Kidney (tissue), 22 donors: ENCODE measurements at places on chromosomes 5 and 9. TPM values are rescaled to one million over a fixed set of nuclear protein-coding genes. Genes with fewer than 3 reads are reported as not detected.

The MAP3K1 gene
- 64.0 TPM for total RNA-seq

DNA sequence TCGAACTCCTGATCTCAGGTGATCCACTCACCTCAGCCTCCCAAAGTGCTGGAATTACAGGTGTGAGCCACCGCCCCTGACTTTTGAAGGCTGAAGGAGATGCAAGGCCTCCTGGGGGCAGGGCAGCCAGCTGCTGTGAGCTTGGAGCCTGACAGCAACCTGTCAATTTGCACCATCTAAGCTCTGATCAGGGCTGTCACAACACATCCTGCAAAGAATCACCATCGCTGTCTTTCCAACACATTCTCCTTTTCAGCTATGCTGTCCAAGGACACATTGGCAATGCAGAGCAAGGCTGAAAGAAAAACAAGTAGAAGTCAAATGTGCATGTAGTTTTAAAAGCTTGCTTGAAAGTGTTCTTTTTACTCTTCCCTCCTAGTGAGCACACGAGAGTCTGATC lies 54.6 kb downstream of the GNA14 start:
- no peak for DNase-seq

The MCC gene
- 20.6 TPM for total RNA-seq

The CCDC69 gene
- 22.8 TPM for total RNA-seq

GRCh38 chr9:126443144-126443543 lies 116.5 kb downstream of the MVB12B start:
- DNase-seq, result no peak

GRCh38 chr5:179302499-179303185 lies 42.6 kb downstream of the ADAMTS2 start:
- no peak for DNase-seq

The CCL28 gene
- total RNA-seq, result 22.8 TPM

GRCh38 chr5:168422431-168422830 lies 63.8 kb upstream of the RARS1 start:
- DNase-seq, result no peak

- no peak for DNase-seq
These were observed 38.3 kb downstream of the MOCS2 start for GRCh38 chr5:53071298-53071697.
